ENCODE measurements at places on chromosomes 13 and 19.
A peak's percentile ranks its signal among the peaks of the same experiment; 100 is the strongest.

DNA sequence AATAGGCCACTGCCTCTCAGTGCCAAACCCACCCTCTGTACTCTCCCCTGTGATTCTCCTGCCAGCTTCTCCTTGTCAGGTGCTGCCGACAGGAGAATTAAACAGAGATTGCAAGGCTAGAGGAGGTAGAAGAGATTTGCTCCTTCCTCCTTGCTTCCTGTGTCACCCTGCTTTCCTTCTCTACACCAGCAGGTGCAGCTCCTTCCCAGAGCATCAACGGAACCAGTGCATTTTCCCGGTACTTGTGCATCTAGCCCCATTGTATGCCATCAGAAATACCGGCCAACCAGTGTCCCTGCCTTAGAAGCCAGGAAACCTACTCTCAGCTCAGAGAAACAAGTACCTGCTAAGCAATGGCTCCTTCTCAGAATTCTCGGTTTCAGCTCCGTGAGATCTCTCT lies 253.2 kb downstream of the SUCLA2 start:
- DNase-seq = no peak

GRCh38 chr19:50897191-50897607 lies 14.0 kb downstream of the KLK4 start:
- DNase-seq = no peak

GRCh38 chr13:27309967-27310598 lies 39.5 kb downstream of the RASL11A start:
- DNase-seq = no peak

DNA sequence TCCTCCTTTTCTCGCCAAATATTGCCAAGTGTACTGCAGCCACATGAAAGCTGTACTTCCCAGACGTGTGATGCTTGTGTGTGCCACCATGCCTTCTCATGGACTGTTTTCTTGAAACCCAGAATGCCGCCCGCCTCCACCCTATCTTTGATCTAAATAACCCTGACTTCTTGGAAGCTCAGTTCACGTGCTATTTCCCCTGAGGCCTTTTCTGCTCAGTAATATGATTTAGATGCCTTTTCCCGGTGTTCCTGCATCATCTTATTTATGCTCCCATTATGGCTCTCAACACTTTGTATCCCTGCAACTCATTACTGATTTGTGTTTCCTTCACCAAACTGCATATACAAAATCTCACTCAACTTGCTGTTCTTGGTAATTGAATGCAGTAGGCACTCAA lies 116.1 kb downstream of the USP12 start:
- DNase-seq = no peak

DNA sequence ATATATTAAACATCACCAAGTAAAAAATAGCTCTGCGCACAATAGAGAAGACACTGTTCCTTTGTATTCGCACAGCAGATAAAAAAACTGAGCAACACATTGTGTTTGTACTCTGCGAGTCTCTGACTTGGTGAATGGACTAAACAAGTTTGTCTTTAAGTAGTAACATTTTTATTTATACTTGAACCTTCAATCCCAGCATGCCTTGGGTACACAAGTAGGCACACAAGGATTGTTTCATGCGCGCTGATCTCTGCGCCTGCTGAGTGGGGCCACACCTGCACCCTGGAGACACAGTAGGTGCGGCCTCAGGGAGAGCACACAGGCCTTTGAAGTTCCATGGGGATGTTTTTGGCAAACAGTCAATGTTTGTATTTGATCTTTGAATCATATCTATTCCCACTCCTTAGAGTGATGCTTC lies 318.9 kb downstream of the MYO16 start:
- DNase-seq = no peak

DNA sequence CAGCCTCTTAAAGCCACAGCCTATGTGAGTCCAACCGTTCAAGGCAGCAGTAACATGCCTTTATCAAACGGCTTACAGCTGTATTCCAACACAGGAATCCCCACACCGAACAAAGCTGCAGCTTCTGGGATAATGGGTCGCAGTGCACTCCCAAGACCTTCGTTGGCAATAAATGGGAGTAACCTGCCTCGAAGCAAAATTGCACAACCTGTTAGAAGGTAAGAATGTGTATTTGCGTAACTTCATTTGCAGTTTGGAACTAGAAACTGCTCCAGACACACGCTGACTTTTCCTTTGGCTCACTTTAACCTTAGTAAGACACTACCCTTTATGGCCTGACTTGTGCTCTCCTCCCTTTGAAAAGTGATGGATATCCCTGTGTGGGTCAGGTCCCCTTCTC lies 63.4 kb downstream of the SLAIN1 start:
- no peak for DNase-seq

DNA sequence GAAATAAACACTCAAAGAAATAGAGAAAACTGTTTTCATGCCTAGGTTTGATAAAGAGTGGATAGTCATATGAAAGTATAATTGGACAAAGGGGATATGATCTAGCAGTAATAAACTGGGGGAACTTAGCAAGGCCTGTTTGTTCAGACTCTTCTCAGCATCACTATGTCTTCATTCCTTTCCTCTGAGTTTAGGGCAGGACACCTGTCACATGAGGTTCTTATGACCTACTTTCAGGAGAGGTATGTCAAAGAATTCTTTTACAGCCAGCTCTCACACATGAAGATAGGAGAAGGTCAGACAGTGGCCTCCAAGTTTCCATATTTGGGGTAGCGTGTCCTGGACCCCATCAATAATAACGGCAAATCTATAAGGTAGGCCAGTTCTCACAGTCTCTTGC lies 11.4 kb upstream of the RFXAP start:
- DNase-seq = no peak

DNA sequence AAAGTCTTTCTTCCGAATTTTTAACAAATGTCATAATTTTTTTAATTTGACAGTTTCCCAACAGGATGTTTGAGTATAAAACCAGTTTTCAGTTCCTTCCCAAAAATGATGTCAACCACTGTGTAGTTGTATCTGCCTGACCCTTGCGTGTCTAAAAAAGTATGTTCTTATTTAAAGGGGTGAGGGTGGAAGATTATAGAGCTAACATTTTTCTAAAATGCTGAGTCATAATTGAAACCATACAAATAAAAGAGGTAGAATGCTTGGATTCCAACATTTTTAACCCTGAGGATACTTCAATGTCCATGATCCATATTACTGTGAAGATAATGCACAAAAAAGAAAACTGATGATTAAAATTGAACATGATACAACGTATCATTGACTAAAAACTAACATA lies 1388.8 kb downstream of the UQCRFS1 start:
- no peak for DNase-seq

GRCh38 chr13:20566468-20566897 lies 474 bp upstream of the IFT88 start:
- DNase-seq = no peak

- no peak for DNase-seq
Measured at GRCh38 chr19:19463348-19464117, 51.8 kb downstream of the TSSK6 start.

GRCh38 chr19:55319785-55320184 lies 5.4 kb downstream of the TMEM150B start:
- no peak for DNase-seq

GRCh38 chr13:44648392-44649103 lies 72.4 kb upstream of the TSC22D1 start:
- peak; percentile 6 for DNase-seq

DNA sequence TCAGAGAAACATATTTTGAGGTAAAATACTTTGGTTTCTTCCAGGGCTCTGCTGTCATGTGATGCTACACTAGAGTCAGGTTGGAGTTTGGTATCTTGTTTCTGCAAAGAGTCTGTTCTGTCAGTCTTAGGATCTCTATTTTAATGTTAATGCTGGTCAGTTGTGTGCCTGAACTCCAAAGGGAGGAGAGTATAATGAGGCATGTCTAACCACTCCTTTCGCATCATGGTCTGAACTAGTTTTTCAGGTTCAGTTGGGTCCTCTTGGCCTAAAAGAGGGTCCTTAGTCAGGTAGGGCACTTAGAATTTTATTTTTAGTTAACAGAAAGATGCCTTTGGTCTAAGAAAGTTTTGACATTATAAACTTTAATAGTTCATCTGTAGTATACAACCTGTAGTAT lies 78.2 kb downstream of the FNDC3A start:
- no peak for DNase-seq

GRCh38 chr13:92591117-92591516 lies 635.5 kb upstream of the GPC6 start:
- DNase-seq = no peak

- DNase-seq = no peak
Measured at GRCh38 chr13:41018602-41018948, 541 bp downstream of the ELF1 start.

GRCh38 chr13:97502181-97502580 lies 68.2 kb downstream of the RAP2A start:
- DNase-seq = no peak

GRCh38 chr19:40662925-40663694 lies 27.3 kb downstream of the NUMBL start:
- peak; percentile 93 for DNase-seq

DNA sequence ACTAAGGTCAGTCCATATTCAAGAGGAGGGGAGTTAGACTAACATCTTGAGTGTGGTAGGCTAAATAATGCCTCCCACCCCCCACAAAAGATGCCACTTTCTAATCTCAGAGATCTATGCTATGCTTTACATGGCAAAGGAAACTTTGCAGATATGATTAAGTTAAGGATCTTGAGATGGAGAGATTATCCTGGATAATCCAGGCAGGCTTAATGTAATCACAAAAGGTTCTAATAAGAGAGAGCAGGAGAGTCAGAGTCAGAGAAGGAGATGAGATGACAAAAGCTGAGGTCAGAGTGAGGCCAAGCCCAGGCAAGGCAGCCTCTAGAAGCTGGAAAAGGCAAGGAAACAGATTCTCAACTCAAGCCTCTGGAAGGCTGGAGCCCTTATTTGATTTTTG lies 1011.6 kb downstream of the PCDH9 start:
- DNase-seq = no peak

DNA sequence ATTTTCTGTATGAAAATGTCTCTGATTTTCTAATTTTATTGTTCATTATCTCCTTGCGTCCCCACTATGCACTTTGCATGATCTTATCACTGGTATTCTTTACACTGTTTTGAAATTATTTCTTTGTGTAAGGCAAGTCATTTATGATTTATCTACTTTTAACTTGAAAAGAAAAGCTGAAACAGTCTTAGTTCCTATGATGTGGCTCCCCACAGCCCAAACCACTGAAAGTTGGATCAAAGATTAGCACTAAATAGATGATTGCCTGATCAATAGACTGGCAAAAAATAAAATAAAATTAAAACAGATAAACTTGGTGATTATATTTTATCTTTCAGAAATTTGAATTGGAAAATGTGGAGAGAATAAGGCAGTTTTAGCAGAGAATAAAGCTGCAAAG lies 1101.9 kb downstream of the PCDH9 start:
- no peak for DNase-seq

DNA sequence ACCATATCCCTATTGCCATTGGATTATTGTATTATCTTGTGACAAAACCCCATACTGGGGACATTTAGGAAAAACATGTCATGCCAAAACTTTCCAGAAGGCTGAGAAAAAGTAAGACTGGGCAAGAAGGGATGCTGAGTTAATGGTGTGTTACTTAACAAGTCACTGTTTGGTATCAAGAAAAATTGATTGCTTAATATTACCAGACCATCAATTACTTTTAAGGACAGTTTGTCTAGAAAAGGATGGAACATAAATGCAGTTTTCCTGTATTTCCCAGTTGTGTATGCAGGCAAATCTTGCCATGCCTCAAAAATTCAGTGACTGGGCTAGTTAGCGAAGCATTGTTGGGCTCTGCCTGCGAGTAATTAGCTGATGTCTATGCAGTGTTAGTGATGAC lies 705.6 kb upstream of the MIR17HG start:
- DNase-seq = no peak

DNA sequence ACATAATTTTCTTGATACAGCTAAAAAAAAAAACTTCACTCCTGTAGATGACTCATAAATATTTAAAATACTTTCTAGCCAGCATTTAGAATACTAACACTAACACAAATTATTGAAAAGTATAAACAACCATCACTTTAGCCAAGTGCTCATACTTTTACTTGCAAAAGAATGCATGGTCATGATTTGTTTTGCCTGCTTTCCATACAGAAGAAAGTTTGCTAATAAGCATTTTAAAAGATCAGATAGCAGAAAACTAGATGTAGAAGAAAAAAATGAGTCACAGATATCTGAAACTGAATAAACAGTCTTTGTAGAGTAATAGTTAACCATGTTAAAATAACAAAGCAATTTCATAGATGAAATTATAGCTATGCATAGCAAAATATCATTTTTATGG lies 2280.4 kb upstream of the PCDH20 start:
- DNase-seq = no peak

- DNase-seq = peak; percentile 43
Measured at GRCh38 chr19:45424191-45425058, 708 bp upstream of the ERCC1 start.

DNA sequence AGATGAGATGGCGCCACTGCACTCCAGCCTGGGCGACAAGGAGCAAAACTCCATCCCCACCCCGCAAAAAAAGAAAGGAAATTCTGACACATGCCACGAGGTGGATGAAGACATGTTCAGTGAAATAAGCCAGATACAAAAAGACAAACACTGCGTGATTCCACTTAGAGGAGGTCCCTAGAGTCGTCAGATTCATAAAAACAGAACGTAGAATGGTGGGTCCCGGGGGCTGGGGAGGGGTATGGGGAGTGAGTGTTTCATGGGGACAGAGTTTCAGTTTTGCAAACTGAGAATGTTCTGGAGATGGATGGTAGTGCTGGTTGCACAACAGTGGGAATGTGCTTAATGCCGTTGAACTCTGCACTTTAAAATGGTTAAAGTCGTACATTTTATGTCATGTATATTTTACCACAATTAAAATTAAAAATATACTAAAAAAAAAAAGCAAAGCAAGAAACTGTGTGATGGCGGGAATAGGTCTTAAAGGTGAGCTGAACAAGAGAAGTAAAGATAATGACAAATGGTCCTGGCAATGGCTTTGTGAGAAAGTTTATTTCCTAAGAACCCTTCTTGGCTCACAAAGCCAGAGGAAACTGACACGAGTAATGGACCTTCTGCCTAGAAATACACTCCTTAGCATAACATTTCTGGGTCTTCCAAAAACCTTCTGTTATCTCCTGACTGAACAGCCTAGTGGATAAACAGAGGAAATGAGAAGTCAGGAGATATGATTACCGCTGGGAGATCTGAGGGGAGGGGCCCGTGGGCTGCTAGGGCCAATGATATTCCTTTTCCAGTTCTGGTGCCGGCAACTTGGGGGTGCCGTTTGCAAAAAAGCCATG lies 4.2 kb upstream of the SPC24 start:
- DNase-seq = no peak

DNA sequence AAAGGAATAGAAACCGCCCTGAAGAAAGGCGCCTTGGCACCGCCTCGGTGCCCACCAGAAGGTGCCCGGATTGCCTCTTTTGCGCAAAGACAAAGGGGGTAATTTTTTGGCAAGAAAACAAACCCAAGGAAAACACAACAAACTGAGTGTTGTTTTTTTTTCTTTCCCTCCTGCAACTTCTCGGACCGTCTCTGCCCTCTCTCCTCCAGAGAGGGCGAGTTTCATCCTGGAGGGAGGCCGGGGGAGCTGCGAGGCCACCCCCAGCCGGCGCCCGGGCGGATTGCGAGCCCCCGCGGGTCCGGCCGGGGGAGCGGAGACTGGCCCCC lies 2.3 kb downstream of the ZNF536 start:
- no peak for DNase-seq

All from CD4-positive, alpha-beta T cell treated with Interleukin-2 at 100 ng/mL for 4 hours (primary cell).